ENCODE measurements at places on chromosomes 16 and 17.

DNA sequence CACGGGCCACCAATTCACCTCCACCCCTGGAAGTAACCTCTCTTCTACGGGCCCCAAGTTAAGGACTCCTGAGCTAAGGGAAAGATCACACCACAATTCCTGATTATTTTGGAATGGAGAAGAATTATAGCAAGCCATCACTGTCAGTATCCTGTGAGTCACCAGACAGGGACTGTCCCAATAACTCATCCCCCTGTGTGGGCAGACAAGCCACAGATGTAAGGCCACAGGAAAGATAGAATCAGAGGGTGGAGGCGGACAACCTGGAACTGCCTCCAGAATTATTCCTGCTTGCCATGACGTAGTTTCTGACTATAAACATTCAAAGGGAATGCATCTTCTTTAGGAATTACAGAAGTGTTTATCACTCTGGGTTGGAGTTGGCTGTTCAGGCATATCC is 5.8 kb upstream of the MYO1D start:
- DNase-seq = no peak

DNA sequence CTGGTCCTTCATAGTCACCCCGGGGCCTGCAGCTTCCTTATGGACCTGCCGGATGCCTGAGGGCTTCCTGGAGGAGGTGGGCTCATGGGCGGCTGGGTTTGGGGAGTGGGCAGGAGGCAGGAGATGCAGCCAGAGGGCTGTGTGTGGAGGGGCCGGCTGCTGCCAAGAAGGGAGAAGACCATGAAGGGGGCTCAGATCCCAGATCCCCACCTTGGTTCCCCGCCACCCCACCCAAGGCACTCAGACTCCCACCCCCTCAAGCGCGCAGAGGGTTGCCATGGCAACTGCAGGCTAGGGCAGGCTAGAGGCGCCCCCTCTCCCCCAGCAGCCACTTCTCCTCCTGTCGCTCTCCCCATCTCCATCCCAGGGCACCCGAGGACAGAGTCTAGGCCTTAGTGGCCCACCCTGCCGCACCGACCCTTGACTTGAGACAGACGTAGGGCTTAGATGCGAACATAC is 104.5 kb downstream of the CRLF3 start:
- no peak for DNase-seq

DNA sequence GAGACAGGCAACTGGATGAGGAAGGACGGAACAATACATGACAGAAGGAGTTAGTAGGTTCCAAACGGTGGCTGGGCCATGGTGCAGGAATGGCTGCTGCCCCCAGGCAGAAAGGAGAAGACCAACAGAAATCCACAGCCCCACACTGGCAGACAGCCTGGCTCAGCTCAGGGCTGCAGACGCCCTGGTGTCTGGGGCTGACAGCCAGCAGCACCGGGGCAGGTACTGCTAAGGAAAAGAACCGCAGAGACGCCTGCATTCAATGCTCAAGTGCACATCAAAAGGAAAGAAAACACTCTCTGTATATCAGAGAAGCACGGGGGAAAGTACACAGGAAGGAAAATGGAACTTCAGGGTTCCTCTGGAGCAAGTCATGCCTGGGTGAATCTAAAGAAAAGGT is 53.4 kb downstream of the GAS7 start:
- DNase-seq = no peak

DNA sequence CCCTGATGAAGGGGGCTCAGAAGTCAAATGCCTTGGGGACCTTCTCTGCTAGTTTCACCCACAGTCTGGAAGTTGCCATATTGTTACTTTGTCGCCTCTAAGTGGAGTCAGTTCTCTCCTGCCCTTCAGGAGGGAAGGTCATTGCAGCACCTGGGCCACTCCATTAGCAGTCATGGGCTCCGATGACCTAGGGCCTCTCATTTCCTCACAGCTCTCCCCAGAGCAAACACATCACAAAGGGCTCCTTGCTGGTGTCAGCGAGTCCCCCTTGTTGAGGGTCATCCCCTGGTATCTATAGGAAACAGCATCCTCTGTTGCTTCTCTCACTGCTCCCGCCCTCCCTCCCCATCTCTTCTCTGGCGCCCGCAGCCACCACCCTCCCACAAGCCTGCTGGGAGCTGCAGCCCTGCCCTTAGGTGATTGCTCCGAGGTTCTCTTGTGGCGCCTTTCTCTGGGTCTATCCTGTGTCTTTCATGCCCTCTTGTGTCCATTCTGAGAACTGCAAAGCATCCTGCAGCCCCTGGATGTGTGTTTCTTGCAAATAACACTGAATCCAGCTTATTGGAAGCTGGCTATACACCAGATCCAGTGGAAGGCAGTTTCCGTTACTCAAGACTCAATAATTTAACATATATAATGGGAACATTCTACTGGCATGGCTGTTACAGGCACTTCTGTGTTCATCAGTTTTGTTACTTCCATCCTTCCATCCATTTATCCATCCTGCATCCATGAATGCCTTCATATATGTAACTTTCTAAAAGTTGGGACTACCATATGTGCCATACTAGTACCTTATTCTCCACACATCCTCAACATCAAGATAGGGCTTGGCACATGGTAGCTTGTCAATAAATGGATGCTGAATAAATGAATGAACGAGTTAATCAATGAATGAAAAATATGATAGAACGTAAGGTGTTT is 21.2 kb downstream of the PDILT start:
- DNase-seq = peak; percentile 78

DNA sequence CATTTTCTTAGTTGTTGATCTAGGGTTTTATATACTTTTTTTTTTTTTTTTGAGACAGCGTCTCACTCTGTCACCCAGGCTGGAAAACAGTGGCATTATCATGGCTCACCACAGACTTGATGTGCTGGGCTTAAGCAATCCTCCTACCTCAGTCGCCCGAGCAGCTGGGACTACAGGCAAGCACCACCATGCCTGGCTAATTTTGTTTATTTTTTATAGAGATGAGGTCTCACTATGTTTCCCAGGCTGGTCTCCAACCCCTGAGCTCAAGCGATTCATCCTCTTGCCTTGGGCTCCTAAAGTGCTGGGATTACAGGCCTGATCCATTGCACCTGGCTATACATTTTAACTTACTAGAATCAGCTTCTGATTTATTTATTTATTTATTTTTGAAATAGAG is 34.2 kb upstream of the ATP2A3 start:
- DNase-seq = no peak

DNA sequence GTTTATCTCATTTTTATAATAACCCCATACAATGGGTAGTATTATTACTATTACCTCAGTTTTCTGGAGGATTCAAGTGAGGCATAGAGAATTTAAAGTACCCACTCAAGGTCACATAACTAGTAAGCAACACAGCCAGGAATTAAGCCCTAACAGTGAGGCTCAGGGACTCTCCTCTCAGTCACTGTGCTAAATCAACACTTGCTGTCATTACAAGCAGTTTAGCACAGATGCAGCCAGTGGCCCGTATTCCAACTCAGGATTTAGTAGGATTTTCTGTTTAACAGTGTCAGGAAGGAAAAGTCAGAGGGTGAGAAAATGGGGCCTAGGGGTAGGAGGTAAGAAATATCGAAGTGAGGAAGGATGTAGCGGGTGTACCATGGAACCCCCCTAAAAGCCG is 536.9 kb downstream of the TMEM114 start:
- DNase-seq = no peak

DNA sequence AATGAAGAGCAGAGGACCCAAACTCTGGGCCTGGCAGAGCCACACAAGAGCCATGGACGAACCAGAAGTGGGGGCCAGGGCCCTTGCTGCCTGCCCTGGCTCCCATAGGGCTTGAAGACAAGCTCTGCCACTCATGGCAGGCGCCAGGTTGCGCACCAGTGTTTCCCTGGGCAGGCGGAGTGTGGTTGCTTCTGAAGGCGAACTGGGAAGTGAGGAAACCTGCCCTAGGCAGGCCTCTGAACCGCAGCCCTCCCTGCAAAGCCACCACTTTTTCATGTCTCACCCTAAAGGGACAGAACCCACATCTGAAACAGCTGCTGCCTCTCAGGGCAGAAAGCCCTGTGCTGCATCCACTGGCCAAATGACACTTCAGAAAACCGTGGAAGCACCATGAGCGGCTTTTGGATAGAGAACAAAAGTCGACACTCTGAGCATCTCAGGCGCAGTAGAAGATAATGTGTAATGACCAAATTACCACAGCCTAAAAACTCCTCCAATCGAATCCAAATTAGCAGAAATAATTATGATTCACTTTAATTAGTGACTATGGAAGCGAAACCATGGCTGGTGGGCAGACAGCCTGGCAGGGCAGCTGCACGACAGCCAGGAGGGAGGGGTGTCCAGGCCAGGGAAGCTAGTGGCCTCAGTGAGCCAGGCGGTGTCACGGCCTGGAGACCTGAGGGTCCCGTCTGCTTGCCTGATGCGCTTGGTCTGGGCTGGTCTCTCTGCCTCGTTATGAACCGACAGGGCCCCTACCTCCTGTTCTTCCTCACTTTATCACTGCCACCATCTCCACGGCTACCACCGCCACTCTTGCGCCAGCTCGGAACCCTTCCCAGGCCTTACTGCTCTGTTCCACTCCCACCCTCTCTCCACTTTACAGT is 59.1 kb downstream of the PRMT7 start:
- DNase-seq = no peak

DNA sequence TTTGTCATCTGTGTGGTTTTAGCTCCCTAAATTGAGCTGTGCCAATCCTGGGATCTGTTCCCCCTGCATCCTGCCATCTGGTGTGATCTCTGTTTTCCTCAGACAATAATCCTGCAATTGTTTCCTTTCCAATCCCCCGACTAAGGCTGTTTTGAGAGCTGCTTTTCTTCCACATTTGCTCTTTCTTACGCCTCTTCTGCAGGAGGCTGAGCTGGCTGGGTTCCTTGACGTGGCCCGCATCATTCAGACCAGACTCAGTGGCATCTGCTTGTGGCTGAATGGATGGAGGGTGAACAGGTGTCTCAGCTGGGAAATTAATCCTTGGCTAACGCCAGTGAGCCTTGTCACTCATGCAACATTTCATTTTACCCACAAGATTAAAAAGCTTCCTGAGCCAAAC is 9.8 kb upstream of the MED9 start:
- DNase-seq = no peak

DNA sequence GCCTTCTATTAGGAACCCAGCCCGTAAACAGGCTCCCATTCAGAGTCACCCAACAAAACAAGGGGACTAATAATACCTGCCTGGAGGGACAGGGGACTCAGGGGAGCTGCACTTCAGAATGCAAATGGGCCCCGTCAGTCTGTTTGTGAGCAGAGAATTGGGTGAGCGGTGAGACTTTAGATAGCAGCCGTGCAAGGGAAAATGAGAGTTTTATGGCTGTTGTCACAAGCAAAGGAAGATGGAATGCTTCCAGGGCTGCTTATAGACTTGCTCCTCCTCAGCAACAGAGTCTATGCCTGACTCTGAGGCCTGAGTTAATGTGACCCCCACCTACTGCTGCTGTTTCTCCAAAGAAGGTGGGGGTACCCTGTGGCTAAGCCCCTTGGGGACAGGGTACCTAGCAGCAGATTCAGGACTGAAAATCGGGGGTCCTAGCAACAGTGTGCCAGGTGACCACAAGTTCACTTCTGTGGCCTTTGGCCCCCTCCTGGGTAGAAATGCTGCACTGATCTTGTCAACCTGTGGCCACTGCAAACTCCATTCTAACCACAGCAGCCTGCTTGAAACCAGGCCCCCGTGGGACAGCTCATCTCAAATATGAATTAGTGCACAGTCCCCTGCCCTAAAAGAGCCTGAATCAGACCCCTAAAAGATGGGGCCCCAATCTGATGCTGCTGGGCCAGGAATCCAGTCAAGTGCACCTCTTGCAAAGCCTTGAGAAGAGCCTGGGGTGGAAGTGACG is 126.4 kb downstream of the C16orf78 start:
- DNase-seq = no peak

- no peak for DNase-seq
Measured at GRCh38 chr16:73065632-73066330, 17.9 kb upstream of the ZFHX3 start.

Measured in DMS153 (cell line).